ENCODE measurements at places on chromosomes 6 and 20.
A peak's percentile ranks its signal among the peaks of the same experiment; 100 is the strongest.

DNA sequence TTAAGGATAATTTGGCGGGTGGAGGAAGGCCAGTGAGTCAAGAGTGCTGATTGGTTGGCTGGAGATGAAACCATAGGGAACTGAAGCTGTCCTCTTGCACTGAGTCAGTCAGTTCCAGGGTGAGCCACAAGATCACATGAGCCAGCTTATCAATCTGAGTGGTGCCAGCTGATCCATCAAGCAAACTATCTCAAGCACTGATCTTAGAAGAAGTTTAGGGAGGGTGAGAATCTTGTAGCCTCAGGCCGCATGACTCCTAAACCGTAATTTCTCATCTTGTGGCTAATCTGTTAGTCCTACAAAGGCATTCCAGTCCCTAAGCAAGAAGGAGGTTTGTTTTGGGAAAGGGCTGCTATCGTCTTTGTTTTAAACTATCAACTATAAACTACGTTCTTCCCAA is 954.3 kb downstream of the KIF16B start:
- no peak for DNase-seq

- no peak for DNase-seq
Measured at GRCh38 chr20:51985013-51985415, 182.7 kb upstream of the SALL4 start.

DNA sequence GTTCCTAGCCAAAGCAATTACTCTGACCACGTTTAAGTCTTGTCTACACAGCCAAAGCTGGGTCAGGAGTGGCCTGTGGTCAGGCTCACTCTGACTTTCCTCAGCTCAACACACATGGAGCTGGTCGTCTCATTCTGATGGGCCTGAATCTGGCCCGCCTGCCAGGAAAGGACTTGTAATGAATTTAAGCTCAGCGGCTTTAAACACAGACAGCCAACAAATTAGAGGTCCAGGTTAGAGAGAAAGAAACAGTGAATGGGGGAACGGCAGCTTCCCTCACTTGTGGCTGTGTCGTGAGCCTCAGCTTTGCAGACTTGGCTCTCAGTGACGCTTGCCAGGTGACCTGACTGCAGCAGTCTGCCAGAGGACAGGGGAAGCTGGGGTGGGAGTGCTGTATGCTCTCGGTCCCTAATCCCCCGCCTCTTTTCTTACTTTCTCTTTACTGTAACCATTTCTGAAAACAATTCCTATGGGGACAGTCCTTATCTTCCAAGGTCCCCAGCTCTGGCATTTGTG is 121.9 kb upstream of the AGPAT4 start:
- DNase-seq = no peak

GRCh38 chr20:4780245-4780644 is 58.5 kb downstream of the PRND start:
- no peak for DNase-seq

- DNase-seq = no peak
Measured at GRCh38 chr6:24844903-24845302, 46.2 kb upstream of the ARMH2 start.

DNA sequence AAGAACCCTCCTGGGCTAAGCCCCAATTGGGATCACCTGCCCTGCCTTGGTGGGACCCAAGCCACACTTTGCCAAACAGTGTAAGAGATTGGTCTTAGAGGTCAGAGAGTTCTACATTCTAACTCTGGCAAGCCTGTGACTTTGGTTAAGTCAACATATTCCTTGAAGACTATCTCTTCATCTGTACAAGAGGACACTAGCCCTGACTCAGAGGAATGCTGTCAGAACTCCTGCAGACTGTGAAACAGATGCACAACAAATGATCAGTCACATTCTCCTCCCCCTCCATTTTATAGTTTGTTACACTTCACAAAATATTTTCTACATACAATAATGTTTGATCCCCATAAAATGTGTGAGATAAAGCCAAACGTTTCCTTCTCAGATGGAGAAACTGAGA is 91.7 kb upstream of the EPB41L1 start:
- DNase-seq = no peak

- DNase-seq = no peak
Measured at GRCh38 chr20:33917831-33918525, 75.7 kb upstream of the RALY start.

GRCh38 chr20:43430265-43431133 is 27.2 kb upstream of the SRSF6 start:
- DNase-seq = no peak

DNA sequence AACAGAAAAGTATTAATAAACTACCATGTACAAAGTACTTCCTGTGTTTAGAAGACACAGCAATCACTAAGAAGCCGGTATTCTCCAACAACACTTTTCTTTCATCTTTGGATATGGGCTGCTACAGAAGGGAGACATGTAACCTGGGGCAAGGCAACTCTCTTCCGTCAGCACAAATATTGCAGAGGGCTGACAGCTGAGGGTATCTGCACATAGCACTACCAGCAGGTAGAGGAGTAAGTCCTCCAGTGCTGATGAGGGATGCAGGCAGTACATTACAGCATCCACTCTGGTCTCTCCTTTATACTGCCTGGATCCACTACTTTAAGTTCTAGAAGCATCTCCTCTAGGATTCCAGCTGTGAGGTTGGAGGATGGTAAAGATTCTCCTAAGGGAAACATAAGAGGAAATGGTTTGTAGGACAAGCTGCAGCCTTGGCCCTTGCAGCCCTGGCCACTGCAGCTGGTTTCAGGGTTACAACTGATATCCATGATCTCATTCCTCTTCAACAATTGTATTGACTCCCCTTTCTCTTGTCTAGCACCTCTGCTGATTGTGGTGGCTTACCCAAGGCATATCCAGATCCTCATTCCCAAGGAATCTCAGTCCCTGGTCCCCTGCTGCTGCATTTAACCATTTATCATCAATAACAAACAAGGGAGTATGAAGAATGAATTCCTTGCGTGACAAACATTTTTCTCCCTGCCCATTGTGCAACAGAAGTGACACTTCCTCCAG is 110.7 kb upstream of the ADGRF1 start:
- no peak for DNase-seq

DNA sequence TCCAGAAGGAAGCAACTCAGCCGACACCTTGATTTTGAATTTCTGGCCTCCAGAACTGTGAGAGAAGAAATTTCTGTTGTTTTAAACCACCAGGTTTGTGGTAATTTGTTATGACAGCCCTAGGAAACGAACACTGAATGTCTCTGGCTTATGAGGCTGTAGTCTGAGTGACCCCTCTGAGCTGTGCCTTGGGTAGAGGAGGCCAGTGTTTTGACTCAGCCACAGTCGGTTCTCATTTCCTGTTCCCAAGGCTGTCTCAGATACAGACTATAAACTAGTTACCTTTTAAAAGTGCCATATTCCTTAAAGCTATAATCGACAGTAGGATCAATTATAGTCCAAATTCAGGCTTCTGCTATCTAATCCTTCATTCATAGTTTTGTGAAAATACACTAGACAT is 391.2 kb upstream of the MAP3K7 start:
- DNase-seq = no peak

DNA sequence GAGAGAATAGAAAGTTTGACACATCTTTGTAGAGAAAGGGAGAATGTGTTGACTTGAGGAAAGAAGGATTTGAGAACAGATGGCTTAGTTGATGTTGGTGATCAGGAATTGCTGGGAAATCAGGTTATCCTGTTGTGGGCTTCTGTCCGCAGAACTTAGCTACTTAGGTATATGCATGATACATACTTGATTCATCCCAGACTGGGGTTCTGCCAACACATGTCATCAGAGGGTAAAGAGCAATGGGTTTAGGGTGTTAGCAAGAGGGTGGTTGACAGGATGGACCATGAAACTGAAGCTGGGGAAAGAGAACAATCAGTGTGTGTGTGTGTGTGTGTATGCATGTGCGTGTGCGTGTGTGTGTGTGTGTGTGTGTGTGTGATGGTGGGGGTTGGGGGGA is 50.6 kb upstream of the NELFCD start:
- DNase-seq = no peak

- no peak for DNase-seq
Measured at GRCh38 chr6:157068691-157069324, 254.5 kb downstream of the TMEM242 start.

GRCh38 chr6:10730254-10730653 is 7.4 kb downstream of the TMEM14C start:
- no peak for DNase-seq

DNA sequence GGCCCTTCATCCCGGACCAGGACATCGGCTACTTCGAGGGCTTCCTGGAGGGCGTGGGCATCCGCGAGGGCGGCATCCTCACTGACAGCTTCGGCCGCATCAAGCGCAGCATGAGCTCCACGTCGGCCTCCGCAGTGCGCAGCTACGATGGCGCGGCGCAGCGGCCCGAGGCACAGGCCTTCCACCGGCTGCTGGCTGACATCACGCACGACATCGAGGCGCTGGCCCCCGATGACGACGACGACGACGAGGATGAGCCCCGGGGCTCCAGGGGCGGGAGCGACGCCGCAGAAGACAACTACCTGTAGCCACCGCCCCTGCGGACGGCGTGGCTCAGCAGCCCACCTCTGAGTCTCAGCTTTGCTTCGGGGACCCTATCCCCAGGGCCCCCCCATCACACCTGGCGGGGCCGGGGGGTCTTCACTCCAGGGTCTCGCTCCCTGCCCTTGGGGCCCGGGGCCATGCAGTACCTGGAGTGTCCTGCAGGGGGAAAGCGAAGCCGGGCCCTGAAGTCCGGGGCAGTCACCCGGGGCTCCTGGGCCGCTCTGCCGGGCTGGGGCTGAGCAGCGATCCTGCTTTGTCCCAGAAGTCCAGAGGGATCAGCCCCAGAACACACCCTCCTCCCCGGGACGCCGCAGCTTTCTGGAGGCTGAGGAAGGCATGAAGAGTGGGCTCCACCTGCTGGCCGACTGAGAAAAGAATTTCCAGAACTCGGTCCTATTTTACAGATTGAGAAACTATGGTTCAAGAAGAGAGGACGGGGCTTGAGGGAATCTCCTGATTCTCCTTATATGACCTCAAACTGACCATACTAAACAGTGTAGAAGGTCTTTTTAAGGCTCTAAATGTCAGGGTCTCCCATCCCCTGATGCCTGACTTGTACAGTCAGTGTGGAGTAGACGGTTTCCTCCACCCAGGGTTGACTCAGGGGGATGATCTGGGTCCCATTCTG is 20.8 kb upstream of the HCK start:
- peak; percentile 28 for DNase-seq

- DNase-seq = no peak
Measured at GRCh38 chr20:53788253-53789022, 194.8 kb upstream of the ZNF217 start.

- DNase-seq = no peak
Measured at GRCh38 chr20:61735503-61735785, 330.2 kb downstream of the TAF4 start.

DNA sequence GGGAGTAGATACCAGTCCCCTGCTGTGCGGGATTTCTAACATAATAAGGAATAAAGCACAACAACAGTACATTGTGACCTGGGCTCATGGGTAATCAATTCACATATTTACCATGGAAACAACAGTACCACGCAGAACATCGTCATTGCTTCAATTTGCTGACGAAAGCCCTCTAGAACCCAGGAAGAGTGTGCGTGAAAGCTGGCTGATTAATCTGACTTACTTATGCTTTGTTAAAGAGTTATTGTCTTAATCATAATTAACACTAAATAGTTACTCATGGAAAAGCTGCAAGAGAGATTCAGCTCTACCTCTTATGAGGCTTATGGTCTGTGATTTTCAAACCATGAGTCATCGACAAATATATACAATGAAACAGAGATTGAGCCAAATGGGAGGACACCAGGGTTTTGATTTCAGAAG is 644.3 kb upstream of the AGPAT4 start:
- no peak for DNase-seq

DNA sequence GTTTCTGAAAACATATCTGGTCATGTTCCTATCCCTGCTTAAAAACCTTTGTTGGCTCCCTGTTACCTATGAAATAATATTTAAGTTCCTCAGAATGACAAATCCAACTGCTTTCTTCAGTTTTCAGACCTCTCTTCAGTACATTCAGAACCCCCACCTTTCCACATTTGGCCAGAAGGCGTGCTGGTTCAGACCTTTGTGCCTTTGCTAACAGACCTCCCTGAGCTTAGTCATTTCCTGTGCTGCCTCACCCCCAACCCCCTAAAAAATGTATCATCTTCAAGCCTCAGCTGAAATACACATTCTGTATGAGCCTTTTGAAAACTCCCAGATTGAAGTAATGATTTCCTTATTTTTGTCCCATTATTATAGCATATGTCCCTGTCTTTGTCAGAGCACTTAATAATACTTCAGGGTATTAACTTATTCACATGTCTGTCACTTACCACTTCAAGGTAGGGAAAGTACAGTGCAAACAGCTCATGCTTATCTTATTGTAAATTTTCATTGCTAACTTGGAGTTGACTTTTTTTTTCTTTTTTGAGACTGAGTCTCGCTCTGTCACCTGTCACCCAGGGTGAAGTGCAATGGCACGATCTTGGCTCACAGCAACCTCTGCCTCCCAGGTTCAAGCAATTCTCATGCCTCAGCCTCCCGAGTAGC is 19.7 kb downstream of the FAM217A start:
- DNase-seq = no peak

- DNase-seq = no peak
Measured at GRCh38 chr6:166400181-166400580, 17.4 kb upstream of the MPC1 start.

- no peak for DNase-seq
Measured at GRCh38 chr6:37783856-37784584, 35.5 kb upstream of the ZFAND3 start.

DNA sequence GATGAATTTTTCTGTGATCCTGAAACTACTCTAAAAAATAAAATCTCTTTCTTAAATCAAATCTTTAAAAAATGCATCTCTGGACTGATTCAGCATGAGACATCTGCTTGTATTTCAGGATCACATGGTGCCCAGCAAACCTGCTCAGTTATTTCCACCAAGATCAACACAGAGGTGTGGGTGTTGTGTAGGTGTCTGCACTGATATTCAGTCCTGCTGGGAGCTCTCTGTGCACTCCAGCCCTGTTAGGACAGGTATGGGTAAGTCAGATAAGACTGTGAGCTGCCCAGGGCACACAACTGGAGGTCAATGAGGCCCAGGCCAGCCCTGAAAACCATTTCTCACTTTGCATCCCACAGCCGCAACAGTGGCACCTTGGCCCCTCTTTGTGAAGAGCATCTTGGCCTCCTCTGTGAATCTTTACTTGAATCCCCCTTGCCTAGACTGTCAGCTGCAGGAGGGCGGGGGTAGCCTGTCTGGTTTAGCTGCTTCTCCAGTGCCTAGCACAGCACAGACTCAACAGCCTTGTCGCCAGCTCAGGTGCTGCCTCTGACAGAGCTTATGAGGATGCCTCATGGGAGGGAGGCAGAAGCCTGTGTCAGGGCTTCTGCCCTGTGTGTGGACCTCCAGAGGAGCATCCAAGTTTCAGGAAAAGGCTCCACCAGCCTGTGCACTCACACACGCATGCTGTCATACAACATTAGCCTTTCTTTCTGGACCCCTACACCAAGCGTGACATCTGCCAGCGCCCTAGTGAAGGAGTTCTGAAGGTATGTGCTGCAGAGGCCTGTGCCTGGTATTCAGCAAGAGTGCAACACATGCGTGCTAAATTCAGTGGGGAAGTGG is 187.6 kb upstream of the CST7 start:
- no peak for DNase-seq

GRCh38 chr6:90860822-90861601 is 274.1 kb upstream of the MAP3K7 start:
- no peak for DNase-seq

Data from hematopoietic multipotent progenitor cell treated with erythropoietin and hydrocortisone succinate and interleukin-3 and kit ligand, for 17 days (in vitro differentiated cells).